ENCODE measurements at places on chromosomes 11 and 22. TPM values are rescaled to one million over a fixed set of nuclear protein-coding genes. Genes with fewer than 3 reads are reported as not detected.

The FGF19 gene
- 37.5 TPM for total RNA-seq

The OR51I1 gene
- total RNA-seq = 23.1 TPM

The C11orf42 gene
- not detected for total RNA-seq

The TENM4 gene
- total RNA-seq = 0.05 TPM

GRCh38 chr22:28407645-28408044 lies 272.0 kb downstream of the TTC28 start:
- no peak for DNase-seq

- DNase-seq = no peak
Observed at GRCh38 chr11:99739464-99740089, 718.8 kb downstream of the CNTN5 start.
